ENCODE measurements at places on chromosomes 7 and 10.
A peak's percentile ranks its signal among the peaks of the same experiment; 100 is the strongest.

- DNase-seq: no peak
Measured at GRCh38 chr7:98314469-98314868, 33.0 kb downstream of the BRI3 start.

- DNase-seq: no peak
Measured at GRCh38 chr10:61804414-61804813, 97.1 kb upstream of the ARID5B start.

DNA sequence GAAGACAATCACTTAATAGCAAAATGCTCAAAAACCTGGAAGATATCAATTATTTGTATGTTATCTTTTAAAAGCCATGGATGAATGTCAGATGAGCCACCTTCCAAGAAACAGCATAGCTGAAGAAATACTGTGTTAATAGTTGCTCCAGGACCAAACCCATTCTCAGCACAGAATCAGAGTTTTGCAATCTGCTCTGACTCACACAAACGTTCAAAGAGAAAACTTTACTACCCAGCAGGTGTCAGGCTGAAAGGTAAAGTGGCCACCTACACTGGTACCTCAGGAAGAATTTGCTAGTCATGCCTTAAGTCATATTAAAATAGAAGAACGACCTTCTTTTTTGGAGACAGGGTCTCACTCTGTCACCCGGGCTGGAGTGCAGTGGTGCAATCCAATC is 526.5 kb downstream of the PARD3 start:
- no peak for DNase-seq

DNA sequence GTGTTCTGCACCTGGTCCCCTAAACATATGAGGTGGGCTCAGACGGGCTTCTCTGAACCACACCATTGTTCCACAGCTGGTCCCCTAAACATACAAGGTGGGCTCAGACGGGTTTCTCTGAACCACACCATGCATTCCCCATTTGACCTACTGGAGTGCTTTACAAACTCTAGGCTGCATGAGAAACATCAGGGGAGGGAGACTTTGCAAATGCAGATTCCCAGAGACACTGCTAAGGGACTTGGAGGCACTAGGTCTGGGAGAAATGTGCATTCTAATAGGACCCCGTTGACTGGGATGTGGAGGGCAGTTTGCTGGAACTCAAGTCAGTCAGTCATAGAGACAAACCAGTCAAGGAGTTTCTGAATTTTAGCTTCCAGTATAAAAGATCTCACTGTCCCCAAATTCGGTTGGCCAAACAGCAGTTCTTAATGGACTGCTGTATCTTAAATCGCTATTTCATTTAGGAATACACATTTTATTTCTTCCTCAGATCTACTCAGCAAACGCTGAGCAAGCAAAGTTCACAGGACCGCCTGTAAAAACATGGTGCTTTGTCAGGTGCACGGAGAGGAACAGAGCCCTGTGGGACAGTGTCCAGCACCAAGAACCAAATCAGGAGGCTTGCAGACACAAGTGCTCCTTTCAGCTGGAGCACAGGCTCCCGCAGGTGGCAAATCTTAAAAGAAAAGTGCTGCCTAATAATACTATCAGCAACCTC is 198.8 kb downstream of the SFMBT2 start:
- no peak for DNase-seq

DNA sequence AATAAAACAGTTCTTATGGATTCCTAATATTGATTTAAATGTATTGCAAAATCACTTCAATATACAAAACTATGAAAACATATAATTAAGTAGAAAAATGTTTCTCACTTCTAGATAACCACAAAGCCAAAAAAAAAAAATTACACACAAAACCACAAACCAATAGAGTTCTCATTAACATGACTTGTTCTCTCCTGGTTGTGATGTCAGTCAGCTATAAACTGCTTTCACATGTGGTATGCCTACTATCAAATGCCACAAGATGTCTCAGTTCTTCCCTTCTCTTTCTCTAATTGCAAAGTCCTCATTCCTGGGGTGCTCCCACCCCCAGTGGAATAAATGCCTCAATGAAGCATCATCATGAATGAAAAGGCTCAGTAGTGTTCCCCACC is 16.6 kb downstream of the GNAI1 start:
- DNase-seq: peak; percentile 46

DNA sequence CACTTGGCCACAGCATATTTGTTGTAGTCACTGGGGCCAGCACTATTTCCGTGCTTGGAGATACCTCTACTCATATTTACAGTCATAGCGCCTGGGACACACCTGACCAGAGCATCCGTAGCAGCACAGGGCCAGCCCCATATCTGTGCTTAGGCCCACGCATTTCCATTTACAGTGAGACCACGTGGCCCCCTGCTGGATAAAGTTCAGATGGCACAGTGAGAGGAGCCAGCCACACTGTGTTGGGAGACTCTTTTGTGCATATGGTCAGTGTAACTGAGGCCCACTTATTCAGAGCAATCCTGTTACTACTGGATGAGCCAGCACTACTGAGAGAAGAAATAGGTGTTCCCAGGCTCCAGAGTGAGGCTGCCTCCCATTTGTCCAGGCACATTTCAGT is 455.3 kb downstream of the REEP3 start:
- peak; percentile 65 for DNase-seq

DNA sequence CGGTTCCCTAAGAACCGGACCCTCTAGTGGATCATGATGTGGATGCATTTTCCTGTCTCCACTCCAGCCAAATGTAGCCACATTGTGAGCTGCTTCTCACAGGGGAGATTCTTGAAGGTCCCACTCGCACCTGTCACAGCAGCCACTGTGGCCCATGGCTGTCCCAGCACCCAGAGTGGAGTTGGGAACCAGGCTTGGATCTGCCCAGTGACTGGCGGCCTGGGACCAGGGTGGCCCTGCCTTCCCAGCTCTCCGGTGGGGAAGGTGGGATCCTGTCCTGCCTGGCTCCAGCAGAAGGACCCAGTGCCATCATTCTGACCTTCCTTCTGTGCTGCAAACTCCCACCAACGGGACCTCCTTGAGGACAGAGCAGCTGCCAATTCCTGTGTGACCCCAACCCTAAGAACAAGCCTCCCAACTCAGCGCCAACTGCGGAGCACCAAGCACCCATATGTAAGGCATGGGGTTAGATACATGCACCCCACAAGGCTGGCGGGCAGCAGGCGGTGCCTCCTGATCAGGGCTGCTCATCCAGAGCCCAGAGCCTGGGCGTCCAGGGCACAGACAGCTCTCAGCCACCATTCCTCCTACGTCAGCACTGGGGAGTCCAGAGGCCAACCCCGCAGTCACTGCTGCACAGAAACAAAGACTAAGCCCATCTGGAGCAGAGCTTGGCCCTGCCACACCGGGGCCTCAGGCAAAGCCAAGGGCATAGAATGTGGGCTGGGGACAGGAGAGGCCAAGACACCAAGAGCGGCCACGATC is 28.8 kb downstream of the EBF3 start:
- no peak for DNase-seq

- no peak for DNase-seq
Measured at GRCh38 chr7:79506481-79506880, 53.0 kb upstream of the MAGI2 start.

- DNase-seq: no peak
Measured at GRCh38 chr10:29923416-29923965, 135.9 kb downstream of the JCAD start.

- no peak for DNase-seq
Measured at GRCh38 chr10:91596825-91597196, 36.1 kb downstream of the PPP1R3C start.

- no peak for DNase-seq
Measured at GRCh38 chr7:38978491-38978890, 782 bp downstream of the POU6F2 start.

DNA sequence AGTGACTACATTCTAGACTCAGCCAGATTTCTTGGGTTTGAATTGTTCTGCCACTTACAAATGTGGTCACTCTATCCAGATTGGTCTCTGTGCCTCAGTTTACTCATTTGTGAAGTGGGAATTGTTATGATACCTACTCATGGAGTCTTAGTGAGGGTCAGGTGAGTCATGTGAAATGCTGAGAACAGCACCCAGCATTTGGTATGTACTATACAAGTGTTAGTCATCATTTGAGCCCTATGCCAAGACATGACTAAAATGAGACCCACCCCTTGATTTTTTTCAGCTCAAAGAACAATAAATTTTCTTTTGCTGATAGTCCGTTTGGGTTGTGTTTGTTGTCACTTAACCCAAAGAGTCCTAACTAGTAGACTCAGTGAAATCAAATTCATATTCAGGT is 92.8 kb downstream of the CHN2 start:
- DNase-seq: no peak

DNA sequence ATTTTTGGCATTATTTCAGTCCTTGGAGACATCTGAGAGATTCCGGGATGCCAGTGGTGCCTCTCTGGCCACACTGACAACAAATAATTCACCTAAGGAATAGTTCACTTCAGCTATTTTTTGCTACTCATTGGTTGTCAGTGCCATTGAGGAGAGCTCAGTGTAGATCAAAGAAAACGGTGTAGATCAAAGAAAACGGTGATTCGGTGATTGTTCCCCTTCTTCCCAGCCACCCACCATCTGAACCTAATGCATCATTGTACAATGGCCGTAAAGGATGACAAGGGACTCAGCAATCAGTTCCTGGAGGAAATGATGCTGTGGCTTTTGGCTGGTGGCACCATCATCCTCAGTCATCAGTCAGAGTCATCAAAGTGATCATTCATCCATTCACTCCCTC is 80.6 kb downstream of the PTPRZ1 start:
- no peak for DNase-seq

DNA sequence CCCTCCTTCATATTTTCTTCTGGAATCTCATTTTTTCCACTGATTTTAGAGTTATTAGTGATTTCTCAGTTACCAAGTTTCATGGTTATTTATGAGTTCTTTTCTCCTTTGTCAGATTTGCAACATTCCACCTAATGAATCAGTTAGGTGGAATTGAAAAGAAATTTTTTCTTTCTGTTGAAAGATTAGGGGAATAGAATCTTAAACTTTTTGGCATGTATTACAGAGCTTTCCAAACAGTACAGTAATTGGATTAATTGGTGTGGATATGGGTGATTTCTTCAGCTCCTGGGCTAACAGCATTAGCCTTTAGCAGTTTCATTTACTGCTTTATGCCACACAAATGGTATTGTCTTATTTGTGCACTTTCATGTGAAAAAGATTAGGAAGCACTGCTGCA is 17.0 kb downstream of the STAM start:
- no peak for DNase-seq

DNA sequence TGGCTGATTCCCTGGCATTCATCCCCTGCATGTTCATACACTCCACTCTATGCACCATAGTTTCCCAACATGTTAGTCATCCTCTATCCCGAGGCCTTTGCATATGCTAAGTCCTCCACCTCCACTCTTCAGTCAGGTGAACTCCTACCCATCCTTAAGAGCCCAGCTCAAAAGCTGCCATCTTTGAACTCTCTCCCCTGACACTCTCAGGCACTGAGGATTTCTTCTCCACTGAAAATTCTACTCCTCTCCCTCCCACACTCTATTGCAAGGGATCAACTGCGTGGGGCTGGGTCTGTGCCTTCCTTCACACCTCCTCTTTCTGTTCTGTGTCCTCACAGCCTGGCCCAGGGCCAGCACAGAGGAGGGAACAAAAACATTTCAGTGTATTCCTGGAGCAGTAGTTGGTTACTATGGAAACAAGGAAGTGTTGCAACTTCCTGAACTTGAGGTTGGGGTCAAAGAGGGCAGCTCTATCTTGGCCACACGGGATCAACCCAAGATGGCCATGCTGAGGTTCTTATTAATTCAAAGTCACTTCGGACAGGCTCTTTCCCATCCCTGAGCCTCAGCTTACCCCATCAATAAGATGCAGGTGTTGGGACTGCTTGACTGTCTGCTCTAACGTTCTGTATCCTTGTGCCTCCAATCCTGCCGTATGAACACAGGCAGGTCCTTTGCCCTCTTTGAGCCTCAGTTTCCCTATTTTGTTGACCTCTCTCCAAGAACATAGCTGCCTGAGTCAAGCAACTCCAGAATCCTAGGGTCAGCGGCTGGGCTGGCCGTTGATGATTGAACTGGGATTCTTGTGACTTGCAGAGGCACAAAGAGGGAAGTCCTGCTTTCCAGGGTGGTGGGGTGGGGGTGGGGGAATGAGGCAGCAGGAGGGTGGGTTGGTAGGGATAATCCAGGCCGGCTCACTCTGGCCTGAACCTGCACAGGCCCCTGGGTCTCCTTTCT is 15.5 kb downstream of the ZMIZ1 start:
- peak; percentile 25 for DNase-seq

DNA sequence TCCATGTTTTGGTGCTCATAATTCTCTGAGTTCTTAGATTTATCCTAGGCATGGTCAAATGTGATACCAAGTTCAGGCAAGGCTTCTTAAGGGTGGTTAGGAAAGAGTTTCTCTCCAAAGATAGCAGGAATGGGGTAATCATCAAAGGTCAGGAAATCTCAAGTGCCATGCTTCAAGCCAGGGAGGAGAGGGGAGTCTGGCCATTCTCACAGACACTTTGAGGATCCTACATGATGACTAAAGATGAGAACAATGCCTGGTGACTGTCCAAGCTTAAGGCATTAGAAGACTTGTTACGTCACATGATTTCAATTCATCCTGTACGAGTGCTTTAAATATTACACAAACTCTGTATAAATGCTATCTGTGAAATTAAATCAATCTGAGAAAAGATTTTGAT is 59.4 kb downstream of the POM121L12 start:
- no peak for DNase-seq

DNA sequence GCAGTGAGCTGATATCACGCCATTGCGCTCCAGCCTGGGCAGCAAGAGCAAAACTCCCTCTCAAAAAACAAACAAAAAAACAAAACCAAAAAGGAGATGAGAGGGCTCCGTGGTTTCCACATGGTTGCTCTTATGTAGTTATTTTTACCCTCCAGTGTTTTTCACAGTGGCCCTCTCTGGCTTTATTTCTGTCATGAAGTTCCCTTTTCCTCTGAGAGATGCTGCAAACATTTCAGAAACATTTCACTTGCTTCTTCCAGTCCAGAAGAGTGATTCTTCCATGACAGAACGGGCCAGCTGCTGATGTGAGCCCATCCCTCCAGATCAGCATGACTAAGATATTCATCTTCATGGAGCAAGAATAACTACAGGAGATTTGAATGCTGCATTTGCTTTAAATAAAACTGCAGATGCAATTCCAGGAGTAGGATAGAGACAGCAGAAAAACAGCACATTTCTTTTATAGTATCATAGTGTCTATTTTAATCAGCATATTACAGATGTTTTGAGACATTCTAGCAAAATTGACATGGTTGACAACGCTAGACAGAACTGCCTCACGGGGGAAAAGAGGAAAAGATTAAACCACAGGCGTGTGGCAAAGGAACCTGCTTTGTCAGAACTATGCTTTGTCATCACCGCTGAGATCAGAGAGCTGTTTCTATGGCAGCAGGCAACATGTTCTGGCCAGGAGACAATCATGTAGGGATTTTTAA is 40.3 kb downstream of the NRCAM start:
- DNase-seq: peak; percentile 29

DNA sequence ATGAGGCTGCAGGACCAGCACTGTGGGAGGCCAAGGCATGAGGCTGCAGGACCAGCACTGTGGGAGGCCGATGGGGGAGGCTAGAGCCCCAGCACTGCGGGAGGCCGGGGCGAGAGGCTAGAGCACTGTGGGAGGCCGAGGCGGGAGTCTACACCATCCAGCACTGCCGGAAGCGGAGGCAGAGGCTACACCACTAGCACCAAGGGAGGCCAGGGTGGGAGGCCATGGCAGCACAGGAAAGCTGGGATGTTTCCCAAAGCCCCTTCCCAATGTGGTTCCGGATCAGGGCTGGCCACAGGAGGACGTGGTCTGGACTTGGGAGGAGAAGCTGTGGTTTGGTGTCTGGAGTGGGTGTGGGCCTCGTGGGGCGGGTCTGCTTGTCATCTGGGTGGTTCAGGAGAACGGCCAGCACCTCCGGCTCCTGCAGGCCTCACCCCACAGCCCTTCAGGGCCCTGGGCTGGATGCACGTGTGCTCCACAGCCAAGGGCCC is 43.6 kb downstream of the PDGFA start:
- no peak for DNase-seq

- DNase-seq: peak; percentile 42
Measured at GRCh38 chr10:17643339-17643754, 604 bp upstream of the STAM start.
